ENCODE measurements at places on chromosomes 6 and 20.

- DNase-seq = no peak
These were observed 11.0 kb upstream of the SLC22A1 start for GRCh38 chr6:160110586-160111123.

- DNase-seq = no peak
These were observed 72.7 kb upstream of the TCF21 start for GRCh38 chr6:133816171-133816570.

- no peak for DNase-seq
These were observed 158.3 kb upstream of the OGFRL1 start for GRCh38 chr6:71130277-71130676.

DNA sequence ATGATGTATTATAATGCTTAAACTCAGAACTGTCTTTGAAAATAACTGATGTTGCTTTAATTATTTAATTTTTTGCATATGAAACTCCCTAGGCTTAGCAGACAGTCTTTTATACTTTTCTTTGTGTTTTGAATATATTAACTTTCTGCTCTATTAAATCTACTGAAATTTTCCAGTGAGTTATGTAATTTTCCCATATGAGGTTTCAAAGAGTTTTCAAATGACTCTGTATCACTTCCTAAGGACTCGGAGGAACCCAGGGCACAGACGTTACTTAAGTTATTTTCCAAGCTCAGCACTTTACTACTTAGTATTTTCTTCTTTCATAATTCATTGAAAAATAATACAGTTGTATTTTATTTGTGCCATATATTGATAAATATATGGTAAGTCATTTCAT, 122.6 kb downstream of the HS3ST5 start:
- no peak for DNase-seq

- DNase-seq = no peak
These were observed 196.3 kb upstream of the UST start for GRCh38 chr6:148550569-148550968.

DNA sequence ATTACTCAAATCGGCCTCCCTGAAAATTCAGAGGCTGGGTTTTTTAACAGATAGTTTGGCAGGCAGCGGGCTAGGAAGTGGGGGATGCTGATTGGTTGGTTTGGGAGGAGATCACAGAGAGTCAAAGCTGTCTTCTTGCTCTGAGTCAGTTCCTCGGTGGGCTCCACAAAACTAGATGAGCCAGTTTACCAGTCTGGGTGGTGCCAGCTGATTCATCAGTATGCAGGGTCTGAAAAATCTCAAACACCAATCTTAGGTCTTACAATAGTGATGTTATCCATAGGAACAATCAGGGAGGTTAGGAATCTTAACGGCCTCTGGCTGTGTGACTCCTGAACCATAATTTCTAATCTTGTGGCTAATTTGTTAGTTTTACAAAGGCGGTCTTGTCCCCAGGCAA, 190.7 kb downstream of the C6orf118 start:
- peak; percentile 18 for DNase-seq

GRCh38 chr20:20036756-20037155, 15.5 kb downstream of the CRNKL1 start:
- DNase-seq = no peak

DNA sequence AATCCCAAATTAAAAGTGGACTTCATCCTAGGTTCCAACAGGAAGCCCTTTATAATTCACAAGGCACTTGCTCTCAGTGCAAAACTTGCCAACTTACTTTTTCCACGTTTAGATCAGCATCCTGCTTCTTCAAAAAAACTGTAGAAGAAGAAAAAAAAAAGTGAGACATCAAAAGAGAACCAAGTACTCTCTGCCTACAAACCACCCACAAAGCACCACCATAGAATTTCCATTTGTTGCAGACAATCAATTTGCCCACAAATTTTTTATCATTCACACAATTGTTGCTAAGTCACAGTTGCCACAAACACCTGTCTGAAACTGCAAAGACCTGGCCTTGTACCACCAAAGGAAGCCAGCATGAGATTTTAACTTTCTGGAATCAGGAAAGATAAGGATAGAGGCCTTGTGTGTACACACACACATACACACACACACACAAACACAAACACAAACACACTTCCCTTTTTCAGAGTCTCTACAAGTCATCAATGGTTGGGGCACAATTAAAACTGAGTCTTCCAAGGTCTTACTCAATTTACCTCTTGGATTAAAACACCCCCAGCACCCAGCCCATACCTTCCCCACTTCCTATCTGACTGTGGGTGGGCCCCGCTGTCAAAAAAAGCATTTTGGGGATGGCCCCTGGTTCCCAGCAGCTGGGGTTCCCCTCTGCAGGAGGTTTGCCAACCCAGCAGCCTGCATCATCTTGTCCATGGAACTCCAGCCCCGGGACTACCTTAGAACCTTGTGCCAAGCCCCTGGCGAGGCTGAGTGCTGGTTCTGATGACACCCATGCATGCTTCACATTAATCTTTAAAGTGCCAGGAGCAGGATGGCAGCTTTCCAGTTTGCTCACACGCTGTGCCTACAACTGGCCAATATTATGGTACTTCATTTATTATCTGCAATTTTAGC, 26.5 kb downstream of the FYN start:
- no peak for DNase-seq

DNA sequence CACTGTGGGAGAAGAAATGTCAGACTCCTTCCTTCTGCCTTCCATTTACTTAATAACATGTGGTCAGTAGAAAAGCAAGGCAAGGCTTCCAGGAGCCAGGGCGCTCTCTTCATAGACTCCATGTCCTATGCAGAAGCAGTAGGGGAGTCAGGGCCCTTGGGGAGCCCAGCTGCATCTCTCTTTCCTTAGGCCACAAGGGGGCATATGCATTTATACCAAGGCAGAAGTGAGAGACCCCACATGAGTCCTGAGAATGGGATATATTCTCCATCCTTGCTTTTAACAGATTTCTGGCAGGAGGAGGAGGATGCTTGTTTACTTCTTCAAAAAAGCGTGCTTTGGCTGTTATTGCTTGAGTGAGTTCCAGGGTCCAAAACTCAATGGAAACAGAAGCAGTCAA, 198.5 kb downstream of the HIVEP2 start:
- peak; percentile 30 for DNase-seq

DNA sequence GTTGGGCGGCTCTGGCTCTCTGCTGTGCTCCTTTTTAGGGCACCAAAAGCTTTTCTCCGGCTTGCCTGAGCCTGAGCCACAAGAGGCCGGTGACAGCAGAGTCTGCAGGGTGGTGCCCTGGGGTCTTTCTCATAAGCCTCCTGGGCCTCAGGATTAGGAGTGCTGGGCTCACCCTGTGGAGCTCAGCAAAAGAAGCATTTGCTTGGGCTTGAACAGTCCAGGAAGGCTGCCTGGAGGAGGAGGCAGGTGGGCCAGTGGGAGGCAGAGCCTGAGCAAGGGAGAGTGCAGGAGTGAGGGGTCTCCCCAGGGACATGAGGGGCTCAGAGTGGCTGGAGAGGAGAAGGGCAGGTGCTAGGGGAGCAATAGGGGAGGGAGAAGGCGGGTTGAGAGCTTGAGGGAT, 32.9 kb upstream of the MRGBP start:
- no peak for DNase-seq

GRCh38 chr6:104500265-104500664, 359.5 kb downstream of the HACE1 start:
- DNase-seq = no peak

DNA sequence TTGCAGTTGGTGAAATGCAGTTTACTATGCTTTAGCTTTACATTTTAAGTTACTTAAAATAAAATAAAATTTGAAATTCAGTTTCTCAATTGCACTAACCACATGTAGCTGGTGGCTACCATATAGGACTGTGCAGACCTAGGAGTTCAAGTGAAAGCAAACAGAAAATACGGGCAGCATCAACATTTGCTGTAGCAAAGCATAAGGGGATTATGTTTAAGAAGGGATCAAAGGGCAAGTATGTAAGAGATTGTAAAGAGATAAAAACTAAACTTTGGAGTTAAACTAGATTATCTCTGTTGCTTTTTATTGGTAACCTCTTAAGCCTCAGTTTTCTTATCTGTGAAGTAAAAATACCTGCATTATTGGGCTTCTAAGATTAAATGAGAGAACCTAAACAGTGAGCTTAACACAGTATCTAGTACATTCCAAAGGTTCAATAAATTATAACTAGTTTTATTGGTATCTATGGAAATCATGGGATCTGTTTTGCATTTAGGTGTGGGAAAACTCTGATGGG, 81.2 kb downstream of the SPTLC3 start:
- DNase-seq = no peak

DNA sequence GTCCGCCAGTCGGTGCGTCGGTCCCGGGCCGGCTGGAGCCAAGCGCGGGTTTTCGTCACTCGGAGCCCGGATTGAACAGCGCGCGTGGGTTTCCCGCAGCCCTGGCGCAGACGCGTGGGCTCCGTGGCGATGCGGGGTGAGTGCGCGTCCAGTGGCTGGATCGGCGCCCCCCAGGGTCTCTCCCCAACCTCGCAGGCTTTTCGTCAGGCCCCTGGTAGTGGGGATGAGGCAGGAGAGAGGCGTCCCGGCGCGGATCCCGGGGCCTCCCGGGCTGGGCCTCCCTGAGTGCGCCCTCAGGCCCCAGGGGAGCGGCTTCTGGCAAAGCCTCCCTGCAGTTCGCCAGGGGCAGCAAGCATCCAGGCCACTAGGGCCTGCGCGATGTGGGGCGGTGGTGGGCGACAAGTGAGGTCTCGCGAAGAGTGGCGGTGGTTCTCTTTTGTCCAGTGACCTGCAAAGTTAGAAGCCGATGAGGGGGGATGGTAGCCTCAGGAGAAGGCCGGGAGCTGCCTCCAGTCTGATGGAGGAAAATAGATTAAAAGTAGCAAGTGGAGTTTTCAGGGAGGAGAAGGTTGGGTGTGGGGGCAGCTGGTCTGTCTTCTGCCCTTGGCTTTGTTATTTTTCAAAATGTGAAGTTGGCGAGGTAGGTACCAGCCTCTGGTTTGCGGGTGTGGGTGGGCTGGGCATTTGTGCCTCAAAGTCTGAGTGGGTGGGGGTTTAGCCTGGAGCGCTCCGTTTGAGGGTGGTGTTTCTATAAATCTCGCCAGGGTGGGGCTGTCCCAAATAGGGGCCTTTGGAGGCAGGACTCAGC, 1.6 kb downstream of the TOX2 start:
- DNase-seq = peak; percentile 45

DNA sequence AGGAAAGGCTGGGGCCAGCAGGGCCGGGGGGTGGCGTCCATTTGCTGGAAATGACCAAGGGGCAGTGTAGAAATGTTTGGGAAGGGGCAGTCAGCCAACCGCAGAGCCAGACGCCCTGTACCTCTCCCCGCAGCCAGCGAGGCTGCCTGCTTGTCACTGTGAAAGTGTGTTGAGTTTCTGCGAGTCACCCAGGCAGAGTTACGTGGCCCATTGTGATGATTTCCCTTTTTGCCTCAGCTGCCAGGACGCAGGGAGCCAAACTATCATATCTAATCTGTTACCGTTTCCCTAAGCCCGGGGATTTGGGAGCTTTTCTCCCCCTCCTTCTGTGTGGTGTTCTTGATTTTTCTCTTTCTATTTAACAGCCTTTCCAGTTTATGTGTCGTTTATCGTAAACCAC, 67.9 kb upstream of the STX16 start:
- peak; percentile 36 for DNase-seq

DNA sequence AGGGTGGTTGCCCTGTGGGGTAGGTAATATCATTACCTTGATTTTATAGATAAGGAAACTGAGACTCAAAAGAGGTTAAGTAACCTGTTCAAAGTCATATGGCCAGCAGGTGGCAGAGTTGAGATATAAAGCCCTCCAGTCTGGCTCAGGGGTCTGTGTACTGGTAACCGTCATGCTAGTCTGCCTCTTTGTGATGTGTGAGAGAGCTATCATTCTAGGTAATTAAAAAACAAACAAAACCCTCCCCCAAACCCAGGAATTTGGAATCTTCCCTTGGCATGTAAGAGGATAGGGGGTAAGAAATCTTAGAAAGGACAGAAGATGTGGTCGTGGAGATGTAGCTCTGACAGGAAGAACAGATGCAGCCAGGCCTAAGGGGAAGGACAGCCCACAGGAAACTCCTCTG, 206.0 kb downstream of the CDC5L start:
- DNase-seq = peak; percentile 85

GRCh38 chr6:22737331-22737730, 168.0 kb downstream of the HDGFL1 start:
- DNase-seq = peak; percentile 62

DNA sequence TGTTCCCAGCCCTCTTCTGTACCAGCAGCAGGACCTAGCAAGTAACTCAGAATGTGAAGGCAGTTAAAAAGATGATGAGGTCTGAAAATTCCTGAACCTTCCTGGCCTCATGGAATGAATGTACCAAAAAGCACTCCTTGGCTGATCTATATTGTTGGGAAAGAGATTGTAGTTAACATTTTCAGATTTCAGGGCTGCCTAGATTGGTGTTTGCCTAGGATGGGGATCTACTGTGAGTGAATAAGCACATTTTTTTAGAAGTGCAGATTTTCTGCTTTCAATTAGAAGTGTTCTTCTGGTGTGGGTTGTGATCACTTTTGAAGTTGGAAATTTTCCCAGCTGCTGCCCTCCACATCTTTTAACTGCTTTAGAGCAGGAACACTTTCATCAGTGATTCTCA, 6.2 kb downstream of the MYLIP start:
- DNase-seq = peak; percentile 47

DNA sequence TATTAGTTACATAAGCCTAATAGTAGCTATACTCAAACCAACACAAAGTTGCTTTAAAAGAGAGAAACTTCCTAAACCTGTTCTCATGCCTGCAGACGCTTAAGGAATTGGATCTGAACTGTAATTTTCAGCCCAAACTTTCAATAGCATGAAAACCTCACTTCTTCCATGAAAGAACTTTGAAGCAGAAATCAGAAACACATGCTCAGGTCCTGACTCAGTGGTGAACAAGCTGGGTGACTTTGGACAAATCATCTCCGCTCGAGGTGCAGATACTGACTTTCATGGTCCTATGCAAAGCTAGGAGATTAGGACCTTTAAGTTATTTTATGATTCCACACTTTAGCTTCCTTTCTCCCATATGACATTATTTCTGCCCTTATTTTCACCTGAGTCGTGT, 36.5 kb downstream of the NOX3 start:
- DNase-seq = peak; percentile 76

DNA sequence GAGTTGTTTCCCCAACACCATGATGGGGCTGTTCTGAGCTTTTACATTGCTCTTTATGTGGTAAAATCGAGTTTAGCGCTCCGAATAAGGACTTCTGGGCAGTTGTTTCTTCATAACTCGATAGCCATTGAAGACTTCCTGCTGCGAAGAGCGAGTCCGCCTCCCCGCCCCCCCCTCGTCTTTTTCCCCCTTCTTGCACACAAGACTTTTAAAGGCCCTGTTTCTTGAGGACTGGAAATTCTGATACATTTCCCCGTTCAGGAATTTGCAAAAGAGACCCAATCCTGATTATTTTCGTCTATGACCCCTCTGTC, 1.5 kb upstream of the CITED2 start:
- no peak for DNase-seq

DNA sequence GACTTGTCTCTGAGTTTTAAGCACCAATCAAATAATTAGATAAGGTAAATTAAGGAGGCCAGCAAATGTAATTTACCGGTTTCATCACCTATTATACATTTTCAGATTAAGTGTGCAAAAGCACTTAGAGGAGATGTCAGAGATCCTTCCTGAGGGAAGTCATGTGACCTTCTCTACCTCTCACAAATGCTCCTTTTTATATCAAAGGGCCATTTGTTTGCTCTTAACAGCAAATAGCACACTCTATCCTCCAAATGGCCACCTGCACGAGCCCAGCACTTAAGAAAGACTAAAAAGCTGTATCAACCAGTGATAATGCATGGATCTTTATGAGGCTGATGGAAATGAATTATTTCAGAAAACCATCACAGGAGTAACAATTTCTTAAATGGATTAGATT, 149.4 kb downstream of the ELOVL4 start:
- DNase-seq = no peak
